Stimulated activated CD8-positive, alpha-beta memory T cell treated with anti-CD3 and anti-CD28 coated beads, Interleukin-7, amount 100 ng/mL, for 1 hour (primary cell): ENCODE measurements at places on chromosomes 12 and 14.

DNA sequence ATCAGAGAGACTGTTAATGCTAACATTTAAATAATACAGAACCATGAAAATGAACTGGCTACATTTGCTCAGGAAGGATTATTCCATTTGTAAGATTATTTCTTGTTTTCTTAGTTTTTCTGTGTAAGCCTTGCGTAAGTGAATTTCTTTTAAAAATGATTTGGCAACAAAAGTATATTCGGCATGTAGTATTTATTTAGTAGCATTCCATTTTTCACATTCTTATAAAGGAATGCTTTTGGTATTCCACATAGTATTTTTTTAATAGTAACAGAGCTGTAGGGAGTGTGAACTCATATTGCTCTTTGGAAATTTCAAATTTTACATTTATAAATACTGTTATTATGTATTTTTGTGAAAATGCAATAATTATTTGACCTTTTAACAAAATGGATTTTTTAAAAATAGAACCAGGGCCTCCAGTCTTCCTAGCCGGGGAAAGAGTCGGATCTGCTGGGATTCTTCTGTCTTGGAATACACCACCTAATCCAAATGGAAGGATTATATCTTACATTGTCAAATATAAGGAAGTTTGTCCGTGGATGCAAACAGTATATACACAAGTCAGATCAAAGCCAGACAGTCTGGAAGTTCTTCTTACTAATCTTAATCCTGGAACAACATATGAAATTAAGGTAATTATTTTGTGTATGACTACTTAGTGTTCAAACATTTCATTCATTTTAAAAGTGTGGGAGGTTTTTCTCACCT lies 1.2 kb downstream of the PTPRQ start:
- no peak for DNase-seq

DNA sequence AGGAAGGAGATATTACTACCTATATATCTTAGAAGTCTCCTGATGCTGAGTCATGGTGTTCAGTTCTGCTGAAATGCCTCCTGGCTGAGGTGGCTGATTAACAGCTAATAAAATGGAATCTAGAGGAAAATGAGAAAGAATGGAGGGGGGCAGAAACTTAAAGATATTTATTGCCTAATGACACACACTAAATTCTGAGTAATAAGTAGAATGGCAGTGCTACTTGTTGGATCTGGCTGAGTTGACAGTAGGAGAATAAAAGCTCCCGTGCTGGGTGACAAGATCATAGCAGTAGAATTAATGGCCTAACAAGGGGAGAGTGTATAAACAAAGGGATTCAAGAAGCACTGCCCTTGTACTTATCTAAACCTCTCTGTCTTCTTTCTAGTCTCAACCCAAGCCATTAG lies 137.5 kb downstream of the CNTN1 start:
- DNase-seq = no peak

DNA sequence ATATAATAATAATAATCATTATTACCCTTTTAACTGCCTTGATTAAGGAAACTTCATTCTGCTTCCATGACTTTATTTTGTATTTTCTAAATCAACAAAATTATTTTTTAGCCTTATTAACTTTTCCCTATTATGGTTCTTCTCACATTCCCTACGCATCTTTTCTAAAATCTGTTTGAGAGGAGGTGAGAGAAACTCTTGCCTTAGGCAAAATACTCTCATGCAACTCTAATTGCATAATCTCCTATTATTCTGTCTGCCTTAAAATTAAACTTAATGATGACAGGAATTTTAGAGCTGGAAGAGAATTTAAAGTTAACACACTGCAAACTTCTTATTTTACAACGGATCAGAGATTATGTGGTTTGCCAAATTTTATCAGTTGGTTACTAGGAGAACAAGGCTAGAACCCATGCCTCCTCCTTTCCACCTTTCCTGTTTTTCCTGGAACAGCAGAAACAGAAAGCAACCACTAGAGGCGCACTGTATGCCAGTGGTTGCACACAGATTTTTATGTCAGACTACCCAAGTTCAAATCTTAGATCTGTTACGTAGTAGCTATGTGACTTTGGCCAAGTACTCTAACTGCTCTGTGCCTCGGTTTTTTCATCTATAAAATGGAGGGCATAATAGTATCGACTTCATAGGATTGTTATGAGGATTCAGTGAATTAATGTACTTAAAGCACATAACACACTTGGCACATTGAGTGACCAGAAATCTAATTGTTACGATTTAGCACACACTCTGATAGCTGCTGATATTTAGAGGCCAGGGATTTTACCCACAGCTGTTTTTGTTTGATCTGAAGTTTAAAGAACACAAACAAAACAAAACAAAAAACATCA lies 4.3 kb upstream of the BRMS1L start:
- DNase-seq = no peak

- DNase-seq = no peak
Measured at GRCh38 chr14:92247341-92247740, 75.6 kb upstream of the SLC24A4 start.

GRCh38 chr12:117580718-117581062 lies 219.3 kb upstream of the NOS1 start:
- DNase-seq = no peak

- no peak for DNase-seq
Measured at GRCh38 chr12:48045965-48046518, 41.8 kb upstream of the COL2A1 start.

DNA sequence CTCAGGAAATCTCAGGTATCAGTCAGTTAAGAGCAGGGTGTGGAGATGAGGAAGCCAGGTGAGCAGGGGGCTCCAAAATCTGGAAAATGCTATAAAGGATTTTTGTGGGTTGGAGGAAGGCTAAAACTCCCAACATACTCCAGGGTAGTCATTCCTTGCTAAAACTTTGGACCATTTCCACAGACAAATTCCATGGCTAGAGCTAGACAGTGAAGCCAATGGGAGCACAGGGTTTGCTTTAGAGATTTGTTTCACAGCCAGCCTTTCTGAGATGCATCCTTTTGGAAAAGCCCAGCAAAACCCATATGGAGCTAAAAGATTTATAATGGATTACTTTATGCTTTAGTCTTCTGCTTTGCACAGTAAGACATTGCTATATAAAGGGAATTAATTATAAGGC lies 146.5 kb downstream of the SAMD4A start:
- no peak for DNase-seq

DNA sequence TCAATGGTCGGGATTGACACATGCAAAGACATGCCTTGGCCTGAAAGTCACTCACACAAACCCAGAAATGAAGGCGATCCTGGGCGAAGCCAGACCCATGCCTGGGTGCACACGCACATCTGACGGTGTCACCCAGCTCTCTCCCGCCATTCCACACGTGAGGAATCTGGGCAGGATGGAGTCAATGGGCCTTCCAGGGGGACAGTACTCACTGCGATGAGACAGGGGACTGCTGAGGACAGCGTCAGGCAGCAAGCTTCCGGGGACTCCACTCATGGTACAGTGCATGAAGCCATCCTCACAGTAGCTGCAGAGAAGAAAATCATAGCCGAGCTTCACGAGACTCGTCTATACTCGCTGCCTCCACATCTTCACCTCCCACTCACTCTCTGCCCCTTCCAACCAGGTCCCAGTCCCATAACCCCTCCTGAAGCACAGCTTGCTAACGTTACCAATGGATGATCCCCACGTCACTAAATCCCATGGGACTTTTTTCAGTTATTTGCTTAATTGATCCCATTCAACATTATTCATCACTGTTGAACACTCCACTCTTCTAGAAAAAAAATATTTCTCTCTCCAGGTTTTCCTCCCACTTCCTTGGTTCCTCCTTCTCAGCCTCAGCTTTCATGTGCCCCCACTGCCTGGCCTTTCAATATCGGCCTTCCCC lies 77.8 kb downstream of the VWF start:
- DNase-seq = no peak

GRCh38 chr12:130953771-130954543 lies at the start of gene ADGRD1:
TSS of gene ADGRD1 (plus strand) at chr12:130953907. CDS start at chr12:130954466, 559 bp downstream.
- no peak for DNase-seq

- DNase-seq = no peak
Measured at GRCh38 chr12:30100741-30101140, 317.0 kb upstream of the TMTC1 start.

DNA sequence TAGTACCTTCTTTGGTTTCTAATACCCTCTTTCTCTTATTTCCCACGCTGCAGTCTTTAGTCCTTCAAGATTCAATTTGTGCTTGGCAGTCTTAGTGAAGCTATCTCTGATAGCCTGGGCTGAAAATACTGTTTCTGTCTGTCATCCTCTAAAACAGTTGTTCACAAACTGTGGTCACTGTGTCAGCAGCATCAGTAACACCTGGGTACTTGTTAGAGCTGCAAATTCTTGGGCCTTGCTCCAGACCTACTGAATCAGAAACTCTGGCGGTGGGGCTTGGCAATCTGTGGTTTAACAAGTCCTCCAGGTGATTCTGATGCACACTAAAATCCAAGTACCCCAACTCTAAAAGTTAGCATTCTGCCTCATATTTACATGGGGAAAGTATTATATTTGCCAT lies 217.5 kb upstream of the SEL1L start:
- DNase-seq = no peak
